ENCODE measurements at places on chromosomes 5 and 9.

DNA sequence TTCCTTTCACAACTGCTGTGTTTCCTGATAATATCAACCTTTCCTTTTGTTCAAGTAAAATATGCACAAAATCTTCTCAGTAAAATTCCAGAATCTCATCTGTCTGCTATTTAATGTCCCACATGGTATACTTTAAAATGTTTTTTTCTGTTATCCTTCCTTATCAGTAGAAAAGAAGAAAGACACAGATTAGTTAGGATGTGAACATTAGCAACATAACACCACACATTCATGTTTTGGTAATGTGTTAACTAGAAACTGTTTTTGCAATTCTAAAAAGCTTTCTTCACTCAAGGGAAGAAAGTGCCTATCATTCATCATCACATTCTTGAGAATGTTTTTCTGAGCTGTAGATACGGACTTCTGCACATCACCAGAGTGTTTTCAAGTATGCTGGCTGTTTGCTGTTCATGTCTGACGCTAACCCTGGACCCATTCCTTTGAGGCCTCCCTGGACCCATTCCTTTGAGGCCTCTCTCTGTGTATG is 10.5 kb upstream of the ARSB start:
- DNase-seq, result no peak

GRCh38 chr9:98873951-98874371 is 66.5 kb downstream of the GALNT12 start:
- DNase-seq, result no peak

DNA sequence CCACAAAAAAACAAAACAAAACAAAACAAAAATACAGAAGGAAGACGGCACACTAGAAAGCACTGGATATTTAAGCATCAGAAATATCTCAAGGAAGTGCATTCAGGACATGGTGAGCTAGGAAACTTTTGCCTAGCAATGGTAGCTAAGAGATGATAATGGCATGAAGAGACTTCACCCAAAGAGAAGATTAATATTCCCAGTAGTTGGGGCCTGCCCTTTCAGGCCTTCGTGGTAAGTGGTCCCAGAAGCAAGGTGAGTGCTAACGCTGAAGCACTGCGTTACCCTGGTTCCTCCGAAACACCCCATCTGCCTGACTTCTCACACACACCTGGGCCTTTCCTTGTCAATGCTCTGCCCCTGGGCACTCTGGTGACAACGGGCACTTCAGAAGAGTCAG is 585.2 kb downstream of the RAB3C start:
- DNase-seq, result no peak

GRCh38 chr5:169991115-169991869 is 11.0 kb upstream of the INSYN2B start:
- DNase-seq, result no peak

DNA sequence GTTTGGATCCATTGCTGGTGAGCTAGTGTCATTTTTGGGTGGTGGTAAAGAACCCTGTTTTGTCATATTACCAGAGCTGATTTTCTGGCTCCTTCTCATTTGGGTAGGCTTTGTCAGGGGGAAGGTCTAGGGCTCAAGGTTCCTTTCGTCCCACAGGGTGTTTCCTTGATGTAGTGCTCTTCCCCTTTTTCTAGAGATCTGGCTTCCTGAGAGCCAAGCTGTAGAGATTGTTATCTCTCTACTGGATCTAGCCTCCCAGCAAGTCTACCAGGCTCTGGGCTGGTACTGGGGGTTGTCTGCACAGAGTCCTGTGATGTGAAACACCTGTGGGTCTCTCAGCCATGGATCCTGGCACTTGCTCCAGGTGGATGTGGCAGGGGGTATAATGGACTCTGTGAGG is 145.9 kb downstream of the HINT1 start:
- no peak for DNase-seq

DNA sequence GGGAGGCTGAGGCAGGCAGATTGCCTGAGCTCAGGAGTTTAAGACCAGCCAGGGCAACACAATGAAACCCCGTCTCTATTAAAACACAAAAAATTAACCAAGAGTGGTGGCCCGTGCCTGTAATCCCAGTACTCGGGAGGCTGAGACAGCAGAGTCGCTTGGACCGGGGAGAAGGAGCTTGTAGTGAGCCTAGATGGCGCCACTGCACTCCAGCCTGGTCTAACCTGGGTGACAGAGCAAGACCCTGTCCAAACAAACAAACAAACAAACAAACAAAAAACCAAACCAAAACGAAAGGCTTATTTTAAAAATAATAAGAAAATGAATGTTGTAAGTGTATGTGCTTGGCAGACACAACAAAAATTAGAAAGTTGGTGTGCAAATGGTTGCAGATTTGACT is 536.3 kb upstream of the PTPRD start:
- no peak for DNase-seq

DNA sequence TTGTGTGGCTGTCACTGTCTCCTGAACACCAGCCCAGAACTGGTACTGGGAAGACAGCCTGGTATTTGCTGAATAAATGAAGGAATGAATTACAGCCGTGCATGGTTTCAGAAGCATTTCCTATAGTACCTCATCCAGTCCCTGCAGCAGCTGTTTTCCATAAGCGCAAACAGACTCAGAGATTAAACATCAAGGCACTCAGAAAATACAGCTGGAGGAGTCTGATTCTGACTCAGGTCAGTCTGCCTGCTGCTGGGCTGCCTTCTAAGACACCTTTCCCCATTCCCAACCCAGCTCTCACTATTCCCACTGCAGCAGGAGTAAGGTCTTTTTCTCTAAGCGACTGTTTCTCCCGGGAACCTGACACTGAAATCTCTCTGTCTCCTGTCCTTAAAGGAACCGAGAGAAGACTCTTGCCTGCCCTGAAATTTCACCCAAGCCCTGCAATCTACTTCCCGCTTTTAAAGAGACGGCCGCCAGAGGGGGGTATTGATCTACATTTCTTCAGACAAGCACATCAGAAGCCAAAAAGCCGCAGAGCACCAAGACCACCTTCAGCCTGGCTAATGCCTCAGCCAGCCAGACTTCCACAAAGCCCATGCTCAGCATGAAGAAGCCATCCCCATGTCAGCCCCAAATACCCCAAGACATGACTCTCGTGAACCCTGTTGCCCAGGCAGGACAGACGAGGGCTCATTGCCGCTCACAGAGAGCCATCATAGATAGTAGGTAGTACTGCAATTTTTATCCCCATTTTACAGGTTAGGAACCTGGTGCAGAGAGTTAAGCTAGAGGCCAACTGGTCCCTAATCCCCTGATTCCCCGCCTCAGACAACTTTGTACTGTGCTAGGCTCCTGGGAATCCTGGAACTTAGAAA is 5.4 kb upstream of the FOXI1 start:
- peak; percentile 59 for DNase-seq

GRCh38 chr5:10307206-10308148 is at the start of gene CMBL:
Gene CMBL, minus strand, starts transcription at chr5:10307902. Its CDS starts 17,140 bp downstream, at chr5:10290762.
- no peak for DNase-seq

GRCh38 chr9:117783828-117784227 is 79.6 kb downstream of the TLR4 start:
- no peak for DNase-seq

DNA sequence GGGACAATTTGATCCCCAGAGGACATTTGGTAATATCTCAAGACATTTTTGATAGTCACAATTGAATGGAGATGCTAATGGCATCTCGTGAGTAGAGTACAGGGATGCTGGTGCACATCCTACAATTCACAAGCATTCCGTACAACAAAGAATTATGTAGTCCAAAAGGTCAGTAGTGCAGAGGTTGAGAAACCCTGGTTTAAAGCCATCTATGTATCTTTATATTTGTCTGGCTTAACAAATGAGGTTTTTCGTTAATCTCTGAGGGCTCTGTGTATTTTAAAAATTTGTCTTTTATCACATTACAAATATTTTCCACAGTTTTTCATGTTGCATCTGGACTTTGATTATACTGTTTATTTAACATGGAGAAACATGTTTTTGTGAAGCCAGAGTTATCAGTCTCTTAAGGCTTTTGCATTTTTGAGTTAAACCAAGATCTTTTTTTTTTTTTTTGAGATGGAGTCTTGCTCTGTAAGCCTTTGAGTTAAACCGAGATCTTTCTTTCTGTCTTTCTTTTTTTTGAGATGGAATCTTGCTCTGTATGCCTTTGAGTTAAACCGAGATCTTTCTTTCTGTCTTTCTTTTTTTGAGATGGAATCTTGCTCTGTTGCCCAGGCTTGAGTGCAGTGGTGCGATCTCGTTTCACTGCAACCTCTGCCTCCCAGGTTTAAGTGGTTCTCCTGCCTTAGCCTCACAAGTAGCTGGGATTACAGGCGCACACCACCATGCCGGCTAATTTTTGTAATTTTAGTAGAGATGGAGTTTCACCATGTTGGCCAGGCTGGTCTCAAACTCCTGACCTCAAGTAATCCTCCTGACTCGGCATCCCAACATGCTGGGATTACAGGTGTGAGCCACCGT is 2.8 kb downstream of the HSDL2 start:
- DNase-seq, result no peak

DNA sequence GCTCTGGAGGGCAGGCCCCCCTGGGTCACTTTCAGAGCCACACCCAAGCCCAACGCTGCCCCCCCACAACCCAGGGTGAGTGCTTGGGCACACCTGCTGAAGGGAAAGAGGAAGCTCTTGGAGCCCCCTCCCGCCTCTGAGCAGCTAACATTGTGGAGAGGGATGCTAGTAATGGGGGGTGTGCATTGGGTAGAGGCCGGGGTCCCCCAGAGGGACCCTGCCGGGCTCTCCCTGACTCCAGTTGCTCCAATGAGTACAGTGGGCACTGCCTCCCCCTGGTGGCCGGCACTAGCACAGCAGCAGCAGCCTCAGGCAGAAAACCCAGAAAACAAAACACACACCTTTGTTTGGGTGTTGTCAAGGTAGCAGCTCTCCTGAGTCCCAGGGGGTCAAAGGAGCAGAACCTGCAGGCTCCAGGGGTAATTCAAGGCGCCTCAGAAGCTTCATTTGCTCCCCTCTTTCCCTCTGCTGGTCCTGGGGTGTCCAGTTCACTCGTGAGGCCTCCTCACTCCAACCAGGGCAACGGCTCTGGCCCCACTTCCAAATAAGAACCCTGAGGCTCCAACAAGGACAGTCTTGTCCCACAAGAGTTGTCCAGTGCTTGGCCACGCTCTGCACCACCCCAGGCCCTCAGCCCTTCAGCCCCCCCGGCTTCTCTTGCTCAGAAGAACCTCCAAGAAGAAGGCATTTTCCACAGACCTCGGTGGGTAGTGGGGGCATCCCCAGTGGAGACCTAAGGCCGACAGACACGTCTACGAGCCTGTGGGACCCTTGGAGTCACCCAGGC is 16.1 kb downstream of the GBGT1 start:
- peak; percentile 77 for DNase-seq

- DNase-seq, result no peak
Measured at GRCh38 chr5:91024727-91025126, 358.4 kb downstream of the ARRDC3 start.

GRCh38 chr9:127066851-127067136 is 55.6 kb downstream of the ANGPTL2 start:
- no peak for DNase-seq

Data from stimulated activated CD8-positive, alpha-beta memory T cell treated with anti-CD3 and anti-CD28 coated beads, Interleukin-7, amount 100 ng/mL, for 1 hour (primary cell).